ENCODE measurements at places on chromosomes 7 and 10.
A peak's percentile ranks its signal among the peaks of the same experiment; 100 is the strongest.

- no peak for DNase-seq
Measured at GRCh38 chr7:7895754-7896153, 72.8 kb upstream of the GLCCI1 start.

DNA sequence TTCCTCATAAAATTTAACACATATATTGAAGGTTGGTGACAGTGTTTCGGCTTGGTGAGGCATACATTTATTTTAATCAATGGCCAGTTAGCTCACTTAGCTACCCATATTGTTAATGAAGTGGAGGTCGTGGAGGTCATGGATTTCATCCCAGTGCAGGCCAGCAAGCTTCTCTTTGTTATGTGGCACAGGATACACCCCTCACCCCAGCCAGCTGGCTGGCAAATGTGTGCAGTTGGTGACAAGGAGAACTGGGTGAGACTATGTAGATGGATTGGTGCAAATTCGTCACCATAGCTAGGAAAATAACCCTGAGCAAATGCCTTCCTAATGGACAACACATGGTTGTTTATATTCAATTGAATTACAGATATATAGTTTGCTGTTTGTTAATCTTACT lies 50.5 kb upstream of the FOXP2 start:
- no peak for DNase-seq

DNA sequence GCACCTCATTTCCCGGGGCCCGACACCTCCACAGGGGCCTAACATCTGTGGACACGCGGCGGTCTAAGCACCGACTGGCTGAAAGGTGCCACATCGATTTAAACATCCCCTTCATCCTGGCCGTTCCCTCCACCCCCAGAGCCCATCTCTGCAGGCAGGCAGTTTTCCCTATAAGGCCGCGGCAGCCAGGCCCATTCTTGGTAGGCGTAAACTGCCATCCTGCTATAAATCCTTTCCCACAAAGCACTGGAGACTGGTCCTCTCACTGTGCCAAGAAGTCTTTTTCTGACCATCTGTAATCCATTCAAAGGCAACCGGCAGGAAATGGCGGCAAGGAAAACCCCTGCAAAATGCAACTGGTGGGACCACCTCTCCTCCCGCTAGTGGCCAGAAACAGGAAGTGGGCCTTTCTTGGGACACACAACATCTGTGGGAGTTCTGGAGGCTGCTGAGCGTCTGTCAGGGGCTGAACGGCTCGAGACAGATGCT lies 22.4 kb downstream of the ATXN7L1 start:
- no peak for DNase-seq

DNA sequence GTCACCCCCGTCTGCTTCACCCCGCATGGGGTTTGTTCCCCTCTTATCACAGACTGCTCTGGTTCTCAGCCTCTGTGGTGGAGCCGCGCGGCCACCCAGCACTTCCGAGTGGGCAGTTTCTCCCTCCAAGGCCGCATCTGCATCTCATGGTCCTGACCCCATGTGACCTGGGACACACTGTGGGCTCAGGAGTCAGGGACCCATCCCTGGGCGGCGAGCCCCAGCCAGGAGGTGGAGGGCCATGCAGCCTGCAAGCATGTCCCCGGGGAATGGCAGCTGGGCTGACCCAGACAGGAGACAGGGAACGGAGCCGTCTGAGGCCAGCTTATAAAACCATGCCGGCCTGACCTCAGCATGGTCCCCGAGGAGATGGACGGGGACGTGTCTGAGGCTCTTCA lies 25.2 kb upstream of the TTYH3 start:
- no peak for DNase-seq

GRCh38 chr7:26620352-26620751 lies 244.0 kb downstream of the SKAP2 start:
- no peak for DNase-seq

DNA sequence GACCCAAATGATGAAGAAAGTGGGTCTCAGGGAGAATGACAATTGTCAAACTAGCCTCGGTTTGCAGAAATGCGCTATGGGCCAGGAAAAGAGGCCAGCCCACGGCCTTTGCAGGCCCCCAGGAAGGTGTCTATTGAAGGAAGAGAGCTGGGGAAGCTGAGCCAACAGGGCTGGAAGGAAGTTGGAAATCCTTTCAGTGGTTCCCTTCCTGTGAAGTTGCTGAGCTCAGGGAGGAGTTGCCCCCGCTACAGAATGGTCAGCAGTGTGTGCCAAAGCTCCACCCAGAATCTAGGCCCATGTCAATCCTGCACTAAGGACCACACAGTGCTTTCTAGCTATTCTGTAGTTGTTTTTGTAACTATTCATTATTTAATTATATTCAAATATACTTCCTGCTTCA lies 91.6 kb upstream of the ANLN start:
- no peak for DNase-seq

DNA sequence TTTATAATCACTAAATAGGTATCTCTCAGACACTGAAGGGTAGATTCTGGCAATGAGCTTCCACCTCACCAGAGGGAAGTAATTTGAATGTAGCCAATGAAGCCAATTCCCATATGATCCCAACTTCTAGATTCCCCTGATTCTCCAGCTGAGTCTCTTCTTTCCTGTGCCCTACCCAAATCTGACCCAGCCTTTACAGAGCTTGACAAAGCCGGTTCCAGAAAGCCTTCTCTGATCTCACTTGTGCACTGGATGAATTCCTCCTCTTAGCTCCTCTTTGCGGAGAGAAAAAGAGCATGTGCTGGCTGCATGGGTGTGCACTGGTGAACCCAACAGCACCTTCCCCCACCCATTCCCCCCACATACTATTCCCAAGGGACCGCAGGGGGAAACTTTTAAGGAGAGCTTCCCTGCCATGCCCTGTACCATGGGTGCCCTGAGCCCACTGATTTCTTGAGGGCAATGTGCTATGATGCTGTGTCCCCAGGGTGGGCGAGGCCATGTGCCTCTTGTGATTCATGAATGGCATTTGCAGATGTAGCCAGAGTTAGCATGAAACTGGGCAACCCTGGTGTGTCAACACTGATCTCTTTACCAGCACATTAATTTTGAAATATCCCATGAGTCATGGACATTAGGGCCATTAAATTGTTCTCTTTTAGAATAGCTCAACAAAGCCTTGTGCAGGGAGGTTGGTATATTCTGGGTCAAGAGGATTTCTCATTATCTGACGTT lies 50.4 kb upstream of the PLEKHA1 start:
- DNase-seq: no peak

DNA sequence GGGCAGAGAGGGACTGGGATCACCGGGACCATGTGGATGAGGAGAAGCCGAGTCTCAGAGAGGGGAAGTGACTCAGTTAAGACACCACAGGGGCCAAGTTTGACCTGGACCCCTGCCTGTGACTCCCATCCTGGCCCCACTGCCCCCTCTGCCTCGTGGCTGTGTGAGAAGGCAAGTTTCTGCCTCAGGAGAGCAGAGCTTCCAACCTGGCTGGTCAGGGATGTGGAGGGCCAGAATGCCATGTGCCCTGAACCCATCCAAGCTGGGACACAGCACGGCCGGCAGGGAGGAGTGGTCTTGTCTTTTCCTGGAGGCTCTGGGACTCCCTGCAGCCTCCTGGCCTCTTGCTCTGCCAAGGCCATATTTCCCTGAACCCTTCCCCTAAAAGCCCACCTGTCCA lies 19.5 kb downstream of the WDFY4 start:
- DNase-seq: no peak

DNA sequence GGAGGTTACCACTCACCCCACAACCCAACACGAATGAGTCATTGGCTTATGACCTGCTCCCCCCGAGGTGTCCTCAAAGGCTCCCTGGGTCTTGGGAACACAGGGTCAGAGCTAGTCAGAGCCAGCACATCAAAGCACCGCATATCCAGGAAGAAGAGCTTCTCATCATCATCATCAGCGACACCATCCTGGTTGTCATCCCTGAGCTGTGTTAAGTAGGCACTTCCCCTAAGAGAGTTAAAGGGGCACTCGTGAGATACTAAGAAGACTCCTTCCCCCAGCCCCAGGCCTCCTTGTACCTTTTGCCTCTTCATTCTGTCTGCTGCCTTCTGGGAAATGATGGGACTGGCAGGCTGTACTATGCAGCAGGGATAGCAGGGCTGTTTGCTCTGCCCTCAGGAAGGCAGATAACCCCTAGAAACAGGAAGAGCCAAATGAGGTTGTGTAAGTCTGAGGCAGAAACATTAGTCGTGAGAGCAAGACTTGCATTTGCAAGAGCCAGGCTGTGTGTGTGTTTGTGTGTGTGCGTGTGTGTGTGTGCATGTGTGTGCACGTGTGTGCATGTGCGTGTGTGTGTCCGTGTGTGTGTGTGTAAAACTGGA lies 11.1 kb upstream of the CPA1 start:
- DNase-seq: no peak

DNA sequence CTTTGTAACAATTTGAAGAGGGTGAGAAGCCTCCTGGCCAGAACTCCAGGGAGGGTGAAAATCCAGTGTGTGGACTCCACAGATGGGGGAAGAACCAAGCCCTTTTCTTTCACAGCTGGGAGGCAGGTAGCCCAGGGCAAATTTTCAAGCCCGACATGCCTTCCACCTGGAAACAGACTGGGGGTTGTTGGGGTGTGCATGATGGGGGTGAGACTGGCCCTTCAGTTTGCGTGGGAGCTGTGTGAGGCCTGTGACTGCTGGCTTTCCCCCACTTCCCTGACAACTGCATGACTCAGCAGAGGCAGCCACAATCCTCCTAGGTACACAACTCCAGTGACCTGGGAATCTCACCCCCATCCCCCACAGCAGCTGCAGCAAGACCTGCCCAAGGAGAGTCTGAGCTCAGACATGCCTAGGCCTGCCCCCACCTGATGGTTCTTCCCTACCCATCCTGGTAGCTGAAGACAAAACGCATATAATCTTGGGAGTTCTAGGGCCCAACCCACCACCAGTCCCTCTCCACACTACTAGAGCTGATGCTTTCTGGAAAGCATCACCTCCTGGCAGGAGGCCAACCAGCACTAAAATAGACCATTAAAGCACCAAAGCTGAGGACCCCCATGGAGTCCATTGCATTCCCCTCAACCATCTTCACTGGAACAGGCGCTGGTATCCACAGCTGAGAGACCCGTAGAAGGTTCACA lies 445.4 kb downstream of the TFEC start:
- no peak for DNase-seq

DNA sequence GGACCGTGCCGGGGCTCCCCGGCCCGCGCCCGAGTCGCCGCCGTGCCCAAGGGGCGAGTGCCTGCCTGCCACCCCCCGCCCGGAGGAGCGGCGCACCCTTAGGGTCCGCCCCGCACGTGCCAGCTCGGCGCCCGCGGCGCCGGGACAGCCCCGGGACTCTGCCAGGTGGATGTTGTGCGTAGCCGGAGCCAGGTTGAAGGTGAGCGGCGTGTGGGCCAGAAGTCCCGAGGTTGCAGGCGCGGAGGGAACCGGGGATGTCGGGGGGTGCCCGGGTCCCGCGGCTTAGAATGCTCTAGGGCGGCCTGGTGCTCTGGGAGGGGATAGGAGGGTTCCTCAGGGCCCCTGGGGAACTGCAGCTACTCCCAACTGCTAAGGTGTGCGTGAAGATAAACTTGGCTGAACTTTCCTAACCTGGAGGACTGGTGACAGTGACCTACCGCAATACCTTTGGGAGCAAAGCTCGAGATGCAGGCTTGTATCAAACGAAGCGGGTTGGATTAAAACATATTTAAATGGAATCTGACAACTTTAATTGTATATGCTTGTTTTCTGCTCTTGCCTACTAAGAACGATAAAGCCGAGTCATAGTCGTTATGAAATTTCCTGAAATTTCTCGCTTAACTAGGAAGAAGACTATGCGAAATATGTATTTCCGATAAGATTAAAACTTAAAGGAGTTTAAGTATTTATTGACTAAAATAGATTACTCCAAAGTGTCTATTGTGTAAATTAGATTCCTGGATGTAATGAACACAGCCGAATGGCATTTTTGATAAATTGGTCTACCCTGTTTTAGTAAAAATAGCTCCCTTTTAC lies at the start of gene CUX1:
Gene CUX1 (plus strand): TSS at position 156 of the 816 bp plus-strand sequence. CDS start 14 bp downstream, at position 170.
- peak; percentile 49 for DNase-seq

GRCh38 chr10:35607475-35608327 lies 2.6 kb downstream of the GJD4 start:
- no peak for DNase-seq

GRCh38 chr7:68865351-68866199 lies 732.7 kb upstream of the AUTS2 start:
- no peak for DNase-seq

GRCh38 chr7:114645451-114645850 lies 230.8 kb downstream of the FOXP2 start:
- no peak for DNase-seq

- DNase-seq: no peak
Measured at GRCh38 chr7:18667466-18667865, 171.9 kb downstream of the HDAC9 start.

GRCh38 chr7:158908552-158908951 lies 52.2 kb downstream of the DYNC2I1 start:
- DNase-seq: no peak

GRCh38 chr7:73366127-73366526 lies 38.2 kb downstream of the FKBP6 start:
- no peak for DNase-seq

- DNase-seq: no peak
Measured at GRCh38 chr10:45376371-45376801, 2.4 kb downstream of the ALOX5 start.

DNA sequence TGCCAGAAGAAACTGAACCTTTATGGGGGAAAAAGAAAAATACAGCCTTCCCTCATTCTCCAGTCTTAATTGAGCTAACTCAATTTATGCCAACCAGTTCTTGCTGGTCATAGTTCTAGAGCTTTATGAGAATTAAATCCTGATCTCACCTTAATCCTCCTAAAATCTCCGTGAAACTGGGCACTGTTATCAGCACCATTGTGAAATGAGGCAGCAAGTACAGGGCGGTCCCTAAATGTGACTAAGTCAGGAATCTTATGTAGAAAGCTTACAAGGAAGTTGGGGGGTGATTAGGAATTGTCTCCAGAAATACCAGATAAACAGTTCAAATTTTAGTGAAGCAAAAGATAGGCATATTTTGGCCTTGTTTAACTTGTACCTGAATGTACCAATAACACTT lies 10.7 kb upstream of the INSYN2A start:
- DNase-seq: no peak

DNA sequence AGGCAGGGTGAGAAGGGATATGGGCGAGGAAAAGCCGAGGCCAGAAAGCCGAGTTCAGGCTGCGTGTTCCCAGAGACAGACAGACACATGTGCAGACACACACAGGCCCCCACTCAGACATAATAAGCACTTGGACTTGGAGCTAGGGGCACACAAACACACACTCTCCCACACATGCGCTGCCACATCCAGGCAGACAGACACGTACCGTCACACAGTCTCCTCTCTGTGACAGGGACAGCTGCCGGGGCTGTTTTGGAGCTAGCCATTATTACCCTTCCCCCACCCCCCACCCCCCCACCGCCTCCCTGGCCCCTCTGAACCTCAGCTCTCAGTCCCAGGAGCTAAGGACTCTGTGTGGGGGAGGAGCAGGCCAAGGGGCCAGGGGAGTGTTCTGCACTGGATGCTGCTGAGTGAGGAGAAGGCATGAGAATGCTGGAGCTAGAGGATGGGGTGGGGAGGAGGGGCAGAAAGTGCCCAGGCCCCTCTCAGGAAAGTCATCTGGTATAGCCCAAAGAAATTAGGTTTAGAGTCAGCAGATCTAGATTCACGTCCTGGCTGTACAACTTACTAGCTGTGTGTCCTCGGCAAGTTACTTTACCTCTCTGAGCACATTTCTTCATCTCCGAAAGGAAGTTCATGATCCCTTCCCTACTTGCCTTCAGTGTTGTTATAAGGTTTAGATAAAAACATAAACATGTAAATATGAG lies 6.3 kb downstream of the PITX3 start:
- DNase-seq: no peak

- no peak for DNase-seq
Measured at GRCh38 chr10:79322616-79323543, 24.4 kb upstream of the PPIF start.

- DNase-seq: peak; percentile 13
Measured at GRCh38 chr10:129770286-129770685, 193.8 kb downstream of the EBF3 start.
